ENCODE measurements at places on chromosomes 7 and 10.

DNA sequence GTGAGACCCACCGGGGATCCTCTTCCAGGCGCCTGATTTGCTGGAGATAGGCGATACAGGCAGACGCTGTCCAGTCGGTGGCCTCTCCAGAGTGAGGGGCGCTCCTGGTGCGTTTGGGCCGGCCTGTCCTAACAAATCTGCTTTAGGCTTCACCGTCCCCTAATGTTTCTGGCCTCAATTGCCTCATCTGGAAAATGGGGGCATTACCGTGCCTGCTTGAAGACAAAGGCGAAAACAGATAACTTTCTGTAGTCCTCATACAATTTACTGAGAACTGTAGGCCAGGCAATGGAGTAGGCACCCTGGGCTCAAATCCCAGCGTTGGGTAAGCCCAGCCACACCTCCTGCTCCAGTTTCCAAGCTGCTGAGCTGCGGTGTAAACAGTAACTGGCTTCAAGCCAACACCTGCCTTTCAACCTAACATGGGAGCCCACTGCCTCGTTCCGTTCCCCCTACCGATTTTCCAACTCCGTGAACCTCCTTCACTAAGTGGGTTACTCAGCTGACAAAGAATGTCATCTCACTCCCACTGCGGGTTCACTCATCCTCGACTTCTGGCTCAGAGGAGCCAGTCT, 589 bp upstream of the ZFAND4 start:
- no peak for DNase-seq

GRCh38 chr10:119215371-119215770, 8.0 kb downstream of the GRK5 start:
- DNase-seq: no peak

GRCh38 chr10:69636273-69636575, 6.2 kb downstream of the FAM241B start:
- DNase-seq: no peak

- DNase-seq: no peak
Measured at GRCh38 chr10:44512431-44513022, 127.6 kb upstream of the CXCL12 start.

GRCh38 chr10:102523250-102524029, 19.7 kb downstream of the SUFU start:
- no peak for DNase-seq

GRCh38 chr10:132676193-132676891, 109.6 kb downstream of the NKX6-2 start:
- no peak for DNase-seq

- DNase-seq: no peak
Measured at GRCh38 chr10:128254476-128254875, 128.3 kb upstream of the MKI67 start.

DNA sequence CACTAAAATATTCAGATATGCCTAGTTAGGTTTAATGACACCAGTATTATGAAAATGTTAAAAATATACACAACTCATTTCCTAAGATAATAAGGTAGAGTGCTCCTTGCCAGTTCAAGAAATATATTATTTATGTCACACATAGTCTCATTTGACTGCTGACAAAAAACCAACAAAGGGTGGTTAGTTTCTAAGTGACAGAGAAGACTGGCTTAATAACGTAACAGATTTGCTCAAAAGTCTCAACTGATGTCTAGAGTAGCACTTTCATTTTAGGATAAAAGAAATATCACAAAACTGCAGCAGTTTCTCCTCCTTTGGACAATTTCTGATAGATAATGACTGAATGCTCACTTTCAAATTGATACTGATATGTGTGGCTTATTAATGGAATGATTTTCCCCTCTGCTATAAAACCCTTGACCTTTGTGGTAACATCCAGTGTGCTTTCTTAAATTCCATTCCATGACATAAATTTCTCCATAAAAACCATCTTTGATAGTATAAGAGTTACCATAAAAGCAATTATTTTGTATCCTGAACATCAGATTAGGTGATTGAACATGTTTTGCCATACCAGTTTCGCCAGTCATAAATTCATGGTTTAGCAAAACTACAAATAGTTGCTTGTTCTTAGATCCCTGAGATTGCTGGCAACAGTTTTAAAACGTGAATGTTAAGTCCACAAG, 94.2 kb downstream of the NRBF2 start:
- no peak for DNase-seq

- no peak for DNase-seq
Measured at GRCh38 chr10:47044741-47045140, 133.5 kb downstream of the PTPN20 start.

GRCh38 chr10:44056206-44056605, 328.7 kb downstream of the CXCL12 start:
- DNase-seq: no peak

DNA sequence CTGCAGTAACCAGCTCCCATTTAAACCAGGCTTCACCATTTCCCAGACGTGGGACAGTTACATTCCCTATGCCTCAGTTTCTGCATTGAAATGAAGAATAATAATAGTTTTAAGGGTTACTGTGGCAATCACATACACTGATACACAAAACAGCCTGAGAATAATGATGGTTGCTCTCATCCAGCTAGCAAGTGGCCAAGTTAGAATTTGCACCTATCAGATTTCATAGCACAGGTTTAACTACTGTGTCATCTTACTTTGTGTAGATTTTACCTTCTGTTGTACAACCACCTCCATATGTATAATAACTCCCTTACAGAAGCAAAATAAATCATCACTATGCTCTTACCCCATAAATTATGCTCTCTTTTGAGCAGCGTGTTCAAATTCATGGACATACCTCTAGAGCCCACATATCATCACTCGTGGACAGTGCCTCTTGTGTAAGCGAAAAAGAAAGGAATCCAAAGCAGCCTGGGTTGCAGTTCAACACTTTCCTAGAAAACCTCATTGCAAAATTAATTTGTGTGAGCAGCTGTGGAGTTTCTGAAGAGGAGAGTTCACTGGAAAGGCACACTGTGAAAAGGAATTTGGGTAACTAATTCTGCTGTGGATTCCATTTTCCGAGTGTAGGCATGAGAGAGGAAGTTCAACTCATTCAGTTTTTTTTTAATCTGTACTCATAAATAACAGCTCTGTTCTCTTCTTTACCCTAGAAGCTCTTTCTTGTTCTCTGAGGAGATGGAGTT, 492.5 kb downstream of the ARL4A start:
- DNase-seq: no peak

GRCh38 chr10:77029777-77030717, 607.6 kb downstream of the KCNMA1 start:
- no peak for DNase-seq

GRCh38 chr10:74988054-74988775, 123.2 kb upstream of the SAMD8 start:
- DNase-seq: no peak

DNA sequence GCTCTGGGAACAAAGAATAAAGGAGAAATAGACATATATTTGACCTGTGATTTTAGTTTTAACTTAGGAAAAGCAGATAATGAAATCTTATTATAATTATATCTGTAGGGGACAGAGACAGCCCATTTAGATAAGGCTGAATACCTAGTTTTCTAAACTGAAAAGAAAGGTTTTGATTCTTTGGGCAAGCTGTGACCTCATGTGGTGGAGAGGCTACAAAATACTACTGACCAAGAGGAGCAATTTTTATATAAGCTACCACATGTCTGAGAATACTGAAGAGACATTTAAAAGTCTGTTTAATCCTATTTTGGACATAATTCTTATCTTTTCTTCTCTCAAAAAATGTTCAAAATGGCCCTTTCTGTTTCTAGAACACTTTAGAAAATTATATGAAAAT, 271.0 kb downstream of the MTERF1 start:
- DNase-seq: no peak

DNA sequence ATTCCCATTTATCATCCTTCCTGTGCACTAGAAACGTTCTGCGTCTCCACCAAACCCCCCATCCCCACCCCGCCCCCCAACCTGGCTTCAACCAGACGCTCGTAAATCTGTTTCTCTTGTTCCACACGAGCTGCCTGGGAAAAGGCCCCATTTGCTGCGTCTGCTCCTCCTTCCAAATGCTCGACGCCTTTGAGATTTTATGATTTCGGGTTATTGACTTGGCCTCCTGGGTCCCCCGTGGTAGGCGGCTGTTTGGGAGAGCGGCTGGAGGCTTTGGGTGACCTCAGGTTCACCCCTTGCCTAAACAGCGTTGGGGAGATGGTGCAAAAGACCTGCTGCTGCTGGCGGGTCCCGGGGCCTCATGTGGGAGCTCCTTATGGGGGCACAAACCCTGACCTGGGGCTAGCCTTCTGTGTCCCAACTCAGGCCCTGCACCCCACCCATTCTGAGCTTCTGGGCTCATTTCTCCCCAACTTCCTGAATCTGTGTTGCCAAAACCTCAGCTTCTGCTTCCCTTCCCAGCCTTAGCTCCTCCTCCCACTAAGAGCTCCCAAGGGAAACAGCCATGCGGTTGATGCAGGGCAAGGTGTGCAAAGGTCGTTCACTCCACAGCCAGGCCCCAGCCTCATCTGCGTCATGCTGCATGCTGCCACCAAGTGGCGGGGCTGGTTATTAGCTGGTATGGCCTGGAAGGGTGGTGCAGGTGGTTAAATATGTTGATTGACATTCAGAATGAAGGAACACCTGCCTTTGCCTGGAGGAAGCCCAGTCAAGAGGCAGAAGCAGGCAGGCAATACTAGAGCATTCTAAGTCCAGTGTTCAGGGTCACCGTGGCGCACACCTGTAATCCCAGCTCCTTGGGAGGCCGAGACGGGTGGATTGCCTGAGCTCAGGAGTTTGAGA, 49.1 kb upstream of the ELN start:
- DNase-seq: no peak

DNA sequence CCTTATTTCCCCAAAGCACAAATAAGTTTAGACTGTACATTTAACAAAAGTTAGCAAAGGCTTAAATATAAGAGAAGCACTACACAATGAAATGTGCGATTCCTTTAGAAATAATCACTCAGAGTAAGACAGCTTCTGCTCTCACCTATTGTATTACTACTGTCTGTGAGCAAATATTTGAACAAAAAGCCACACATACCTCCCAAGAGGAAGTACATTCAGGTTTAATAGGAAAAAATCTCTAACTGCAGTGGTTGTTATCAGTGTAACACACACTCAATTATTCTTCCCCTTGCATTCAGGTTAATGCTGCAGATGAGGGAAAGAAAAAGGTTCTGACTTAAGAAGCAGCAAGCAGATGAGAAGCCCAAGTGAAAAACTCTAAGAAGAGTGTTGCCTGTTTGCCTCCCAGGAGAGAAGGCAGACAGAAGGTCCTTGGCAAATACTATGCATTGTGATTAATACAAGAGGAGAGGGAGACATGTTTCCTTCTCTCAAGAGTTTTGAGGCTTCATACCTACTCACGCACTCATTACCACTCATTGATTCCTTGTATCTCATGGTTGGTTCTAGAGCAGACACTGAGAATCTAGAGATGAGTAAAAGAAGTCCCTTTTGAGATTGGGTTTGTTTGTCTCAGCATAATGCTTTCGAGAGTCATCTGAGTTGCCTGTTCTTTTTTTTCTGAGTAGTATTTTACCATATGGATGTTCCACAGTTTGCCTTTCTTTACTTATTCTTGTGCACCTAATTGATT, 13.6 kb downstream of the GIMAP4 start:
- no peak for DNase-seq

DNA sequence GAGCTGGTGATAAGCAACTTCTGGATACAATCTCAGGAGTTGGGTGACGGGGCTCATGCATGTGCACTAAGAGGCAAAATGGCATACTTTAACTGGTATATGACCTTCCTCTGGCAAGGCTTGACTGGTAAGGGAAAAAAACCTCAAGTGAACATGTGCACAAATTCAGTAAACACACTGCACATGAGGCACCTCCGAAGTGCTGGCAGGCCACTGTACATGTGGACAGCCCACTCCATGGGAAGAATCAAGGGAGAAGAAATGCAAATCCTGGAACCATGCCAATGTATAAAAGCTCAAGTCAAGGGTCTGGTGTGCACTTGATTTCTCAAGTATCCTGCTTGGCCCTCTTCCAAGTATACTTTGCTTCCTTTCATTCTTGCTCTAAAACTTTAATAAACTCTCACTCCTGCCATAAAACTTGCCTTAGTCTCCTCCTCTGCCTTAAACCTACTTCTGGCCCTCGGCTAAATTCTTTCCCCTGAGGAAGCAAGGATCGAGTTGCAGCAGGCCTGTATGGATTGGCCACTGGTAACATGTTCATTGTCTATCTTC, 167.2 kb downstream of the RAMP3 start:
- no peak for DNase-seq

DNA sequence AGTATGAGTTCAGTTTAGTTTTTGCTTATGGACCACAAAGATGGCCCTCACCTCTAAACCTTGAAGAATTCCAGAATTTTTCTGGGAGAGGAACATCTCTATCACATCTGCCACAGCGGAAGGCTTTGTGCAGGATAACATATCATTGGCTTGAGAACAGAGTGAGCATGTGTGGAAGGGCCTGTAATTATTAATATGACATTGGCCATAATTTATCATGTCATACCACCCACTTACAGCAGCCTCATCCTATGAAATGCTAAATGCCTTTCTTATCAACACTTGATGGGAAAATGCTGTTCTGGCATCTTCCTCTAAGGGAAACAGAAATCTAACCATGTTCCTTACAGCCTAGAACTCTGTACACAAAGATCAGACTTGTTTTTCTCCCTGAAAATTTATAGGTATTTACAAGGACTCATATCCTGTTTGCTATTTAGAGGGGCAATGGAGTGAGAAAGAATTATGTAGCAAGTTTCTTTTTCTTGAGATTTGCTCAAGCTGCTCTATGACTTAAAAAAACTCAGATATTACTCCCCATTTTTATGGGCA, 817.3 kb downstream of the LRMDA start:
- DNase-seq: no peak

DNA sequence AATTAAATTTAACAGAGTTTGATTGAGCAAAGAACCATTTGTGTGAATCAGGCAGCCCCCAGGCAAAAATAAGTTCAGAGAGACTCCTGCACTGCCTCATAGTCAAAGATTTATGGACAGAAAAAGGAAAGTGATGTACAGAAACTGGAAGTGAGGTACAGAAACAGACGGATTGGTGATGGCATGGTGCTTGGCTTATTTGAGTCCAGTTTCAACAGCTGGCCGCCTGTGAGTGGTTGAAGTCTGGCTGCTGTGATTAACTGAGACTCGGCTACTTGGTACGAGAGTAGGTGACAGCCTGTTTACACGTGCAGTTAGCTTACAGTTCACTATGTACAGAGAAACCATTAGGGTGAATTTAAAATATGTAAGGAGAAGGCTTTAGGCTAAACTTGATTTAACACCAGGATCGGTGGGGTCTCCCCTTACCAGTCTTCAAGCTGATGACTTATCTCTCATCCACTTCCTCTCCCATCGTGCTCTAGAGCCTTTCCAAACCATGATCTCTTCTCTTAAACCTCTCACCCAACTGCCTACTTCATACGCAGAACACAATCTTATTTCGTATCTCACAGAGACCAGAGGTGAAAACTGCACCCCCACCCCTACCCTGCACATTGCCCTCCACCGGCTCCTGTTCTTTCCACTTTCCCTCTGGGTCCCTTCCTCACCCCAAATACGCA, 5.0 kb upstream of the MSMB start:
- no peak for DNase-seq

DNA sequence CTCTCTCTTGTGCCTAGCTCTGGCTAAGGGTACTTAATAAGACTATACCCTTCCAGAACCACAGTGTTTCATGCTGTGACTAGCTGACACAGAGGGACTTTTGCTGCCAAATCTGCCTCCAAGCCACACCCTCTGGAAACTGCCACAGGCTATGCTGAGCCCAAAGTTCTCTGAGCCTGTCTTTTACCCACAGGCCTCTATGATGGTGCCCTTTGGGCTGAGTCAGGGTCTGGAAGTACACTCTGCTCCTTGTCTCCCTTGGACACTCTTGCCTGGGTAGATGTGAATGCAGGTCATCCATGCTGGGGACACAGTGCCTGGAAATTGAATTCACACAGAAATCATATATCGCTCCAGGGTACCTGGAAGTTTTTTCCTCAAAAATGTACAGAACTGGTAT, 22.6 kb downstream of the DYDC1 start:
- no peak for DNase-seq
